Activated naive CD8-positive, alpha-beta T cell treated with anti-CD3 and anti-CD28 coated beads for 36 hours (primary cell): ENCODE measurements at places on chromosomes 2 and 18.

GRCh38 chr2:150878356-150878755, 383.3 kb downstream of the RBM43 start:
- no peak for DNase-seq

GRCh38 chr2:10546975-10547391, 98.9 kb upstream of the ODC1 start:
- DNase-seq = no peak

DNA sequence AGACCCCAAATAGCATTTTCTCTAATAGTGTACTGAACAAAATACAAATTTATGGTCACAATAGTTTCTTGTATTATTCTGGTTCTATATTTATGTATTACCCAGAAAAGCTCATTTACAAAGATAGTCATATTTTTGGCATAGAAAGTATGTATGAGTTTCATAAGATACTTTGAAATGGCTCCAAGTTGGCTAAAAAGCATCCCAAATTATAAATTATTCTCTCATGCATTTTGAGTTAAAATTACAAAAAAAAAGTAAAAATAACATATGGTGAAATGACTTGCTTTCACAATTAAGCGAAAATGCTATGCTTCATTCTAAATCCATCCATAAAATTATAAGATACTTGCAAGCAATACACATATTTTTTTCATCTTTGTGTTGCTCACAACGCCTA, 530.7 kb downstream of the ZNF804A start:
- no peak for DNase-seq

- DNase-seq = peak; percentile 23
Observed at GRCh38 chr18:76410660-76411417, 84.2 kb downstream of the ZNF516 start.

- no peak for DNase-seq
Observed at GRCh38 chr2:205637320-205637602, 45.0 kb upstream of the NRP2 start.

DNA sequence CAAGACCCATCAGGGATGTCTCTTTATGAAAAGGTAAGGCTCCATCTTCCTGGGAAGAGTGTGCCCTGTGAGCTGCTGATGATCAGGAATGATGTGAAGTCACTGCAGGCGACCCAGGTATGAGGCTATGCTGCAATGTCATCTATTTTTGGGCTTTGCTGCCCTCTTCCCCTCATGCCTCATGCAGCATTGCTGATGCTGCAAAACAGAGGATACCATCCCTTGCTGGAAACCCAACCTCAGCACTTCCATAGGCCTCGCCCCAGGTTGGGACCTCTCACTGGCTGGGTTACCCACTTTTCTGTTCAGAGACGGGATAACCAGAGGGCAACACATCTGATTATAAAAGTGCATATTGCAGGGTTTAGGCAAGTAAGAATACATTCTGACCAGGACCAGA, 255.8 kb downstream of the L3MBTL4 start:
- DNase-seq = no peak

GRCh38 chr2:9618410-9618809, 12.4 kb downstream of the YWHAQ start:
- peak; percentile 31 for DNase-seq

GRCh38 chr2:178589335-178589734, 109.1 kb downstream of the PLEKHA3 start:
- DNase-seq = no peak

- DNase-seq = no peak
Observed at GRCh38 chr2:140975237-140975636, 1155.6 kb downstream of the LRP1B start.

GRCh38 chr2:189347540-189347939, 93.7 kb upstream of the WDR75 start:
- no peak for DNase-seq

- no peak for DNase-seq
Observed at GRCh38 chr2:43725711-43726246, 48.1 kb upstream of the DYNC2LI1 start.
